ENCODE measurements at places on chromosomes 7 and 10.

DNA sequence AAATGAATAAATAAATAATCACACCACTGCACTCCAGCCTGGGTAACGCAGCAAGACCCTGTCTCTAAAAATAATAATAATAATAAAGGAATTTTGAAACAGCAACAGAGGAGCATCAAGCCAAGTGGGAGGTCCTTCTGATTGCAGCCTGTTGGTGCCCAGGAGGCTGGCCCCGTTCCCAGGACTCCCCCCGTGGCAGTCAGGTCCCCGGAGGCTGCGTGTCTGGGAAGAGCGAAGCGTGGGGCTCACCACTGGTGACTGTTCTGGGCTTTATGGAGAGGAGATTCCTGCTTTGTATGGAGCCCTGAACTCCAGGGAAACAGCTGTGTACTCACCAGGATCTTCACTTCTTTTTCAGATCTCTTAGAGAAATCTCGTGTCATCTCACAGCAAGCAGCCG, 19.3 kb upstream of the MYH16 start:
- no peak for DNase-seq

DNA sequence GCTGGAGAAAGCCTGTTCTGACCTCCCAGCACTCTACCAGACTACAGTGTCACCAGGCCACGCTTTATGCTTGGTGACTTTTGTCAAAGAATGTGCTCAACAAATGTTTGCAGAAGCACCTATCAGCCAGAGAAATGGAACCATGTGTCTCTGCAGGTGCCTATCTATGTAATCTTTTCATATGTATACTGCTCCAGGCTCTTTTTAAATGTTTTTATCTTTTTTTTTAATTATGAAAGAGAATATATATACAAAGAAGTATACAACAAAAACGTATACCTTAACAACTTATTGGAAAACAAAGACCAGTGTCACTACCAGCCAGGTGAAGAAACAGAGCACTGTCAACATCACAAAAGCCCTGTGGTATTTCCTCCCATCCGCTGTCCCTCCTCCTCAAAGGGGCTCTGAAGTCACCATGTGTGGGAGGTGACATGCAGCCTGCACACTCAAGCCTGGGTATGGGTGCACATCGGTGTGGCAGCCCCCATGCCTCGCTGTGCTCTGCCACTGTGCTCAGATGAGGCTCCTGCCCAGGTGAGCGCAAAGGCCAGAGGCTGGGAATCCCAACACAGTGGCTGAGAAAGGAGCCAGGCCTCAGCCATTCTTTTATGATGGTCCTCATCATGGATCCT, 120.6 kb downstream of the CLEC2L start:
- no peak for DNase-seq

DNA sequence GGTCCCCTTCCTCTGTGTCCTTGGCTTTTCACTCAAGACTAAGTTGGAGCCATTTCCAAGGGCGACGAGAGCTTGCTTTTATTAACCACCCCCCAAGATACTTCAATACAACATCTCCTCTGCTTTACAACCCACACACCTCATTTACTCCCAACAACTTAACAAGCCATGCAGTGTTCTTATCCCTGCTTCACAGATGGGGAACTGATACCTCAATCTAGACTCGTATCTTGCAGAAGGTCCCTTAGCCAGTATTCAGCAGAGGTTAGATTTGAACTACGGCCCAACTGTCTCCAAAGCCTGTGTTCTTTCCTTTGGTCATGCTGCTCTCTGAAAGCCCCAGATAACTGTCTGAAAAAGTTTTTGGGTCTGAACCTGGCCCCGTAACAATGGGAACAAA, 444.8 kb downstream of the GRID1 start:
- DNase-seq, result no peak

GRCh38 chr7:19772306-19772705, 1.1 kb downstream of the TMEM196 start:
- DNase-seq, result peak; percentile 47

DNA sequence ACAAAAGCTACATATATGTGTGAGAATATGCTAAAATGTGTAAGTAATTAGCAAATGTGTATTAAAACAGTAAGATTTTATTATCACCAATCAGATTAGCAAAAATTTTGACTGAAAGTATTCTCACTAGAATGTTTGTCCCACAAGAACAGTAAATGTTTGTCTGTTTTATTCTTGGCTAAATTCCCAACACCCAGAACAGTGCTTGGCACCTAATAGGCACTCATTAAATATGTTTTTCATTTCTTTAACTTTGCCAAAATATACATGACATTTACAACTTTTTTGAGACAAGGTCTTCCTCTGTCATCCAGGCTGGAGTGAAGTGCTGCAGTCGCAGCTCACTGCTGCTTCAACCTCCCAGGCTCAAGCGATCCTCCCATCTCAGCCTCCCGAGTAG, 143.6 kb downstream of the EBF3 start:
- DNase-seq, result no peak

GRCh38 chr7:21639206-21639868, 96.5 kb downstream of the DNAH11 start:
- DNase-seq, result no peak

GRCh38 chr7:1925349-1925748, 255.3 kb downstream of the ELFN1 start:
- DNase-seq, result no peak

DNA sequence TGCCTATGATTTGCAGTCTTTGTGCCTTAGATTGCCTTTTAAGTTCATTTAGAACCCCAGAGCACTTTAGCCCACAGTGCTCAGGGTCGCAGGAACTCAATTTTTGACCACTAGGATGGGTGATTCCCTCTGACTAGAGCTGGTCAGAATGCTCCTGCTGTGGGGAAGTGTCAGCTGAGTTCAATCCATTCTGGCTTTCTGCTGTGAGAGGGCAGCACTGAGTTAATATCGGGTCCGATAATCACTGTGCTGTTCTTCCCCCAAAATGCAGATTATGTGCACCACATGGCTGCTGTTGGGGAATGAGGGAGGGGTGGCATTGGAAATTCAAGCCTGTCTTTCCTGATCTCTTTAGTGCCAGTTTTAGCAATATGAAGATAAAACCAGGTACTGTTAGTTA, 886.4 kb downstream of the DNAJB9 start:
- peak; percentile 8 for DNase-seq

DNA sequence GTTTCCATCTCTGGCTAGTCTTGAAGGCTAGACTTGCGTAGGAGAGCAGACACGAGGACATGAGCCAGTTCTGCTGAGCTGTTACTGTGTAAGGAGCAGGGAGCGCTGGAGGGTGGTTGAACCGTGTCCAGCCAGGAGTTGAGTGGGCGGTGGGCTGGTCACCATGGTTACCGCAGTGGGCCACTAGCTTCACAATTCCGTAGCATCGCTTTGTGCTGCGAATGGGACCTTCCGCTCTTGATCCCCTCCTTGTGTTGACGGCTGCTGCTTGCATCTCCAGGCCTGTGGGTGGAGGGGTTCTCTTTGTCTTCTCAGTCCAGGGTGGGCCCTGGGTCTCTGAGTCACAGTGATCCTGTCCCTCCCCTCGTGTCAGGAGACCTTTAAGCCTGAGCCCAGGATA, 49.4 kb upstream of the OCM start:
- peak; percentile 75 for DNase-seq

DNA sequence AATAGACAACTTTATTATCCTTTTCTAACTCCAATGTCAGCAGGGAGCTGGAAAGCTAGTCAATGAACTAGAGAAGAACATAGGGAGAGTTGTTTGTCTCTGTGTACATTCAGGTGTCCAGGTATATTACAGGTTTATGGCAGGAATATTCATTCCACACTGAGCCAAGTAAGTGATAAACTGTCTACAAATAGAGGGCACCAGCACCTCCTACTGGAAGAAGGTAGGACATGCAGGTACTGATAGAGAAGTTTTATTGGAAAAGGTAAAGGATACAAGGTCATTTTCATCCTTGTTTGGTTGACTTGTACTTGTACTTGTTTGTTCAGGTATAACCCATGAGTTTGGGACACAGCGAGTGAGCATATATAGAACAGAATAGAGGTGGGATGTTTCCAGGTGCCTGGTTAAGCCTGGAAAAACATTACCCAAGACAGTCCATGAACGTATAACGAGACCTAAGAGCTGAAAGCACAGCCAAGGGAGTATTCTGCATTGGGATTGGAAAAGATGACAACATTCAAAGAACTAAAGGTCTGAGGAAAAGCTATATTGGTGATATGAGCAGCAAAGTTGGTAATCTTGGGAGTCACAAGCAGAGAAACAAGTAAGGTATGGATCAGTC, 61.4 kb upstream of the PPP1R3C start:
- peak; percentile 60 for DNase-seq

DNA sequence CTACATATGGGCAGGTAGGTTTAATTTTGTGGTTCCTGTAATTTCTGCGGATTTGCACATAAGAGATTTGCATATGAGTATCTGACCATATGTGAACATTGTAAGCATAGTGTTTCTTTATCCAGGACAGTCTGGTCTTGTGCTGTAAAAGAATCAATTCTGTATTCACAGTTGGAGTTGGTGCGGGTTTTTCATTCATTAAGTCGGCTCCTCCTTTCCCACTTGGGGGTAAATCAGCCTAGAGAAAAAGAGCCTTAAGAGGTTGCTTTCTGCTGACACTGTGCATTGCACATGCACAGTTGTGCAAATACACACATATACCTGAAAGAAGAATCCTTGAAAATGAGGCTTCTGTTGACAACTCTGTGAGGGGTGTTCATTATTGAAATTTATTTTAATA, 6.1 kb upstream of the CYP26C1 start:
- peak; percentile 65 for DNase-seq

DNA sequence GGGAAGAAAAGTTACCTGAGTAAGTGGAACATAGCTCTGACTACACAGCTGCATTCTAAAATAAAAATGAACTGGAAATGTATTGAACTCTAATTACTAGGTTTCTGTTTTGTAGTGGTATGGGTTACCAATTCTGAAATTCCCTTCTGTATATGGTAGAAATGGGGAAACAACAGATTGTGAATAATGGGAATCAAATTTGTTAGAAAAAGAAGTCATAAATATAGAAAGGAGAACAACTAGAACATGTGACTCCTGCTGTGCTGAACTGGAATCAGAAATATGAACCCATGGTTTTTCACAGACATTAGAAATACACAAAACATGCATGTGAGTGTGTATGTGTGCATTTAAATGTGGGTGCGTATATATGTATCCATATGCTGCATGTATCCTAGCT, 27.0 kb downstream of the MCMBP start:
- no peak for DNase-seq

GRCh38 chr7:50704844-50705243, 77.9 kb downstream of the GRB10 start:
- DNase-seq, result peak; percentile 31

DNA sequence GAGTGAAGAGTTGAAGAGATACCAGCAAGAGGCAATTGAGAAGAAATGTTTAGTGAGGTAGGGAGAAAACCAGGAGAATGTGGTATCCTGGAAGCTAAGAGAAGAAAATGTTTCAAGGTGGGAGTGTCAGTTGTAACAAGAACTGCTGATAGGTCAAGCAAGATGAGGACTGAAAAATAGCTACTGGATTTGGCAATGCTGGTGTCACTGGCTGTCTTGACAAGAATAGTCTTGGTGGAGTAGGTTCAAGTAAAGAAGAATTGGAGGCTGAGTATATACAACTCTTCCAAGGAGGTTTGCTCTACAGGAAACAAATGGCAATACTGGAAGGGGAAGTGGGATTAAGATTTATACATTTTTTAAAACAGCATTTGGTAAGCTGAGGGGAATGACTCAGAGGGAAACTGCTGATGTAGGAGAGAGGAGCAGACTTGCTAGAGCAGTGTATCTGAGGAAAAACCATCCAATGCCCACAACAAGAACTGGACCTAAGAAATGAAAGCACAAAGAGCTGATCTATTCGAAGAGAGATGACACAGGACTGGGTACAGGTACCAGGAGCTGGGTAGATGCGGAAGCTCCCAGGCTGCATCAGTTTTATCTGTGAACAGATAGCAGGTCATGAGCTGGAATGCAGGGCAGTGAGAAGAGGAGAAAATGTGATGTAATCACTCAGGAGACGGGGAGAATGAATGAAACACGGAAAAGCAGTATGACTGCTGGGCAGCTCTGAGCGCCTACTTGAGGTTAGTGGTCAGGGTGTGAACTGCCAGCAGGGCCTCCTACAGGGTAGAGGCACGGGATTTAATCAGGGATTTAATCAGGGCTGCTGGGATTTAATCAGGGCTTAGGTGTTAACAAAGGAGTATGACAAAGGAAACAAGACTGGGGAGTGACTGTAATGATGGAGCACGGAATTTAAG, 34.5 kb downstream of the FAM25A start:
- peak; percentile 92 for DNase-seq

GRCh38 chr10:49663596-49663995, 15.9 kb upstream of the C10orf53 start:
- DNase-seq, result no peak

DNA sequence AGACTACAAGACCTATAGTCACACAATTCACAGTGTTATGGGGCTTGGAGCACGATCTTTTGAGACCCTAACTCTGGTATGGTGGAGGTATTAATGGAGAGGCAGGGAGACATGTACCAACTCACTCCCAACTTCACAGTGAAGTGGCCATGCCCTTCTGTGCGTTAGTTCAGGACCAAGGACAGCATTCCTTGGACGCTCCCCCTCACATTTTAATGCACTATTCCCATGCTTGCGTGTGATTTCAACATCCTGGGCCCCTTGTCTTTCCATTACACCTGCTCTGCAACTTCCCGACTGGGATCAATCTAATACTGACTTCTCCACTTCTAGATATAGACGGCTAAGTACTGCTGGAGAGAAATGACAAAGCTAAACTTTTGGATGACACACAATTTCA, 72.7 kb downstream of the PLCE1 start:
- peak; percentile 77 for DNase-seq

DNA sequence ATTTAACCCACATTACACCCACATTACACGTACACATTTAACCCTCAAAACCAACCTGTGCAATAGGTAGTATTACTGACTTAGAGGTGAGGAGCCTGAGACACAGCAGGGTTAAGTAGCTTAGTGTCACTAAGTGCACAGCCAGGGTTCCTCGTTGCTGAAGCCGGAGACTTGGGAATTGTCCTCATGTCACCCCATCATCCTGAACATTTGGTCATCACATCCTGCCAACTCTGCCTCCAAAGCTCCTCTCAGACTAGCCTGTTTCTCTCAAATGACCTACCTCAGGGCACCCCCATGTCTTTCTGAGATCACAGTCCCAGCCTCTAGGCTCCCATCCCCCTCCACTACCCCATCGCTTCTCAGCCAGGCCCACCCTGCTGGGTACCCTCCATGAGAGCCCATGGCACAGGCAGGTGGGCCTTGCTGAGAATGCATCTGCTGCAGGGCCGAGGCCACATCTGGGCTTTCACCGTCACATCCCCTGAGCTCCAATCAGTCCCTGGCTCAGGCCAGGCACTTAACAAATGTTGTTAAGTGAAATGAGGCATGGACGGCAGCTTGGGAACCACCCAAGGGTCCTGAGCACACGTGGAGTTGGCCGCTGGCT, 21.1 kb upstream of the PCBD1 start:
- DNase-seq, result no peak

DNA sequence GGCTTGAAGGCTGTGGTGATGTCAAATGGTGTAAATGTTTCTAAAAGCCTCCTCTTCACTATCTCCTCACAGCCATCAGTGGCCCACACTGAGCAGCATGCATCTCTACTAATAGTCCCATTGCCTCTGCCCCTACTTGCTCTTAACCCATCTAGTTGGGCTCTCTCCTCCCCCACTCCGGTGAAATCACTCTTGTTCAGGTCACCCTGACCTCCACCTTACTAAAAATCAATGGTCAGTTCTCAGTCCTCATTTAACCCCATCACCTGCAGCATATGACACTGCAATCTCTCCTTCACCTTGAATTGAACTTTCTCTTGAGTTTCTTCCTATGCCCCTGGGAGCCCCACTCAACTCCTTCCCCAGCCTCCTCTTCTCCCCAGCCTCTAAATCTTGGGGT, 355.1 kb upstream of the AOAH start:
- no peak for DNase-seq

- DNase-seq, result no peak
Measured at GRCh38 chr7:34886856-34887255, 150.4 kb downstream of the DPY19L1 start.

- DNase-seq, result peak; percentile 1
Measured at GRCh38 chr10:125165584-125166573, 5.5 kb upstream of the CTBP2 start.

All from neural progenitor cell (in vitro differentiated cells).